ENCODE measurements at places on chromosomes 2 and 18.

- DNase-seq = no peak
Measured at GRCh38 chr18:31120594-31120993, 18.4 kb upstream of the DSC2 start.

- DNase-seq = no peak
Measured at GRCh38 chr2:99545604-99546003, 55.8 kb upstream of the REV1 start.

GRCh38 chr18:36442717-36443116 lies 145.2 kb downstream of the FHOD3 start:
- no peak for DNase-seq

DNA sequence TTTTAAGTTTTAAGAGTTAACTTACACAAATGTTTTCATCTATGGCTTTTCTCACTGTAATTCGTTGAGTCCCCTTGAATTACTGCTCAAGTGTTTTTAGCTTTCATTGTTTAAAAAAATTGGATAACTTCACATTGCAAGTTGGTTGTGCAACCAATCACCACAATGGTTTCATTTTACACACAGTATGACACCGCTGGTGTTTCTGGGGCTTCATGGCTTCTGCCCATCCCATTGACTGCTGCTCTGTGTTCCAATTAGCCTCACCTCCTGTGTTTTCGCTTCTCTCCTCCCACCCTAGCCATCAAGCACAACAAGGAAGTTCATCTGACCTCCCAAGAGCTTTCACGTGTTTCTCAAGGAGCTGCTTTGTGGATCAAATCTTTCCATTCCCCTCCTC lies 199.1 kb upstream of the CHAC2 start:
- DNase-seq = no peak

DNA sequence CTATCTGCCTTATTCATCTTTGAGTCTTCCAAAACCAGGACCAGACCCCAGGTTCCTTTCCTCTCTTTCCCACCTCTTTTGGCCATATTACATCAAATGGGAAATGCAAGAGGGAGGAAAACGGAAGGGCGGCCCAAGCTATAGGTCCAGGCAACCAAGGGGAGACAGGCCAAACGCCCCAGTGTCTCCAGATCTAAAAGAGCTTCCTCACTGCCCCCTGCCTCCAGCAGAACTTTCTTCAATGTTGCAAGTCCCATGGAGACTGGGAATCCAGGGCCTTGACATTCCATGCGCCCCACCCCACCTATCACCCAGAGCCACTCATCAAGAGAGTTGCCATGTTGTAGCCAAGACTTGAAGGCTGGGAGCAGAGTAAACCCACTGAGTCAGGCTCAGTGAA lies 15.4 kb downstream of the TNS1 start:
- DNase-seq = no peak

DNA sequence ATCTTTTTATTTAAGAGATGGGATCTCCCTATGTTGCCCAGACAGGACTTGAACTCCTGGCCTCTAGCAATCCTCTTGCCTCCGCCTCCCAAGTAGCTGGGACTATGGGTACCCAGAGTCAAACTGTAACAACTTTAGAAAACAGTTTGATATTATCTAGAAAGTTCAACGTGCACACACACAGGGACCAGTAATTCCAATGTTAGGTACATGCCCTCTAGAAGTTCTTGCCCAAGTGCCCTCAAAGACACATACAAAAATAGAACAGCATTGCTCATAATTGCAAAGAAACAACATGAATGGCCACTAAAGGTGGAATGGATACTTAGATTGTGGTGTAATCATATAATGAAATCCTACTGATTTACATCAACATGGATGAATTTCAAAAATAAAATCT lies 12.6 kb upstream of the LPIN2 start:
- DNase-seq = no peak

- no peak for DNase-seq
Measured at GRCh38 chr2:95012881-95013550, 12.5 kb upstream of the MAL start.

- no peak for DNase-seq
Measured at GRCh38 chr2:145807968-145808367, 1288.0 kb upstream of the ZEB2 start.

- peak; percentile 3 for DNase-seq
Measured at GRCh38 chr2:192159208-192159607, 35.5 kb downstream of the TMEFF2 start.

DNA sequence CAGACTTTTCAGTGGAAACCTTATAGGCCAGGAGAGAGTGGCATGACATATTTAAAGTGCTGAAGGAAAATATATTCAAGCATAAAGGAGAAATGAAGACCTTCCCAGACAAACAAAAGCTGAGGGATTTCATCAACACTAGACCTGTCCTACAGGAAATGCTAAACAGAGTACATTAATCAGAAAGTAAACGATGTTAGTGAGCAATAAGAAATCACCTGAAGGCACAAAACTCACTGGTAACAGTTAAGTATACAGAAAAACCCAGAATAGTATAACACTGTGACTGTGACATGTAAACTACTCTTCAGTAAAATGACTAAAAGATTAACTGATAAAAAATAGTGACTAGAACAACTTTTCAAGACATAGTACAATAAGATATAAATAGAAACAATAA lies 87.4 kb downstream of the ATP8B1 start:
- no peak for DNase-seq

DNA sequence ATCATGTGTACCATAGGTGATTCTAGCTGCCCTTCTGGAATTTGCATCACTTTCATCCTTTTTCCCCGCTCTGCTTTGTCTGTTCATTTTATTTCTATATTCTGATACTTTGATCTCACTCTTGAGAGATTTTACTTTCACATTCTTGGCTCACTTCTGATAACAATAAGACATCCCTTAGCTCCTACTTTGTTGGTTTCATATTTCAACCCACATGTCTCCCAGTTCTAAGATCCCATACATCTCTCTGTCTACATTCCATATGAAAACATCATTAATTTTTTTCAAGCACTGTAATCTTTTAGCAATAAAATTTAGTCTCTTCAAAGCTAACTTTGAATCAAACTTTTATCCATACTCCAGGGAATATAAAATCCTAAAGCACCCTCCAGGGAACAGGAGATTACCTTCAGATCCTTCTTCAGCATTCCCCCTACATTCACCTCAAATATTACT lies 75.6 kb downstream of the COL3A1 start:
- no peak for DNase-seq

GRCh38 chr18:79441420-79441819 lies 45.7 kb downstream of the NFATC1 start:
- DNase-seq = no peak

DNA sequence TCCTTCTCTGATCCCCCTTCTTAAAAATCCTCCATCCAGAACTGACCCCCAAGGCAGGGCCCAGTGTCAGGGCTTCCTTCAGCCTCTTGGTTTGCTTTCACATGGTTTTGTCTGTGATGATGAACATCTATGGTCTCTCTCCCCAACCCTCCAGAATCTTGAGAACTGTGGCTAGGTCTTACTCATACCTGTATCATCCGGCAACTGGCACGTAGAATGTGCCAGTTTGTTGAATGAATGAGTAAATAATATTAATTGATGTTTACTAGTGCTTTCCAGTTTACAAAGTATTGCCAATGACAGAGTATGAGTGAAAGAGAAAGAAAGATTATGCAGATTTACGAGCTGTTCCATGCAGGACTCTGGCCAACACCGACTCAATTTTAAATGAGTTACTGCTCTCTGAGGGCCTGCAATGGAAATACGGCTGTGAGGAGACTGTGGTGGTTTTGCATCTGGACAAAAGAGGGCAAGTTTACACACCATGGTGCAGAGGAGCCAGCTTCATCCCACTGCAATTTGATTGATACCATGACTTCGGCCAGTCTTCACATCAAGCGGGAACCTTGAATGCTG lies 29.9 kb upstream of the TRIB2 start:
- DNase-seq = no peak

GRCh38 chr2:130154773-130155765 lies 10.2 kb upstream of the CCDC74B start:
- DNase-seq = no peak

- no peak for DNase-seq
Measured at GRCh38 chr2:196617430-196617829, 22.1 kb upstream of the CCDC150 start.

DNA sequence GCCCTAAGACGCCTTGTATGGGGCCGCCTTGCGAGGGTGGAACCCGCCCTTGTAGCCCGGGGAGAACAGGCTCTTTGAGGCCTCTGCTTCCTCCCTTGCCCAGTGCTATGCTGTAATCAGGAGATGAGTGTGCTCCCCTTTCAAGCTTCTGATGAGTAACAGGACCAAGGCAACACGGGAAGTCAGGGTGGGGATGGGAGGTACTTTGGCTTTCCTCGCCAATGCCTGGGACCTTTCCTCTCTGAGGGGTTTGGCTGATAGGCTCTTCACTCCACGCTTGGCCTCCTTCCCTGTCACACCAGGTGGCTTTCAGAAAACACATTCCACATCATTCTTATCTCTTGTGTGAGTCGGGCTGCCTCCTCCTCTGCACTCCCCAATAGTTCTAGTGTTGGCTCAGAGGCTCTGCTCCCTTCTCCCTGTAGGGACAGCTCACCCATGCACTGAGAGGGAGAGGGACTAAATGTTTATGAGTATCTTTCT lies 223.7 kb upstream of the TRIB2 start:
- DNase-seq = peak; percentile 59

DNA sequence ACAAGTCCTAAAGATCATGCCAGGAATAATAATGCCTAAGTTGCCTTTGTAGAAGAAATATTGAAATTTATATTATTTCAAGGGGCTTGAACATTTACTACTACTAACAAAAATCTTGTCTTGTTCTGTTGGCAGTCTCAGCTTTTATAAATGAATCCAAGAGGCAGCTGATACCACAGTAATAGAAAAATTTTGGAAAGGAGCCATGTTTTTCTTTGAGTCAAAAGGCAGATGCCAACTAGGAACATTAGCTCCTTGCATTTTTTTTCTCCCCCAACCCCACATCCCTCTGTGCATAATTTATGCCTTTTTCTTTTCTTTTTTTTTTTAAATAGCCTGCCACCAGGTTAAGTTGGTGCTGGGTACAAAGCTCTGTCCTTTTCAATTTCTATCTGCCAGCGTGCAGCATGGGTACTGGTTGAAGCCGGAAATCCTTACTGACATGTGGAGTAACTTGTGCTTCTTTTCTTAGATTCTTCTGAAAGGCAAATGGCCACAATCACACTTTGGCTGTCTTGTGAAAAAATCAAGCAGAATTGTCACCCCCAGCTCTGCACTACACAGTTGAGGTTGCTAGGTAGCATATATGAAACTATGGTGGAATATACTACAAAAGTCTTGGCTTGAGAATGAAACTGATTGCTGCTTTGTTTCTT lies 98.8 kb downstream of the RHBDD1 start:
- no peak for DNase-seq

DNA sequence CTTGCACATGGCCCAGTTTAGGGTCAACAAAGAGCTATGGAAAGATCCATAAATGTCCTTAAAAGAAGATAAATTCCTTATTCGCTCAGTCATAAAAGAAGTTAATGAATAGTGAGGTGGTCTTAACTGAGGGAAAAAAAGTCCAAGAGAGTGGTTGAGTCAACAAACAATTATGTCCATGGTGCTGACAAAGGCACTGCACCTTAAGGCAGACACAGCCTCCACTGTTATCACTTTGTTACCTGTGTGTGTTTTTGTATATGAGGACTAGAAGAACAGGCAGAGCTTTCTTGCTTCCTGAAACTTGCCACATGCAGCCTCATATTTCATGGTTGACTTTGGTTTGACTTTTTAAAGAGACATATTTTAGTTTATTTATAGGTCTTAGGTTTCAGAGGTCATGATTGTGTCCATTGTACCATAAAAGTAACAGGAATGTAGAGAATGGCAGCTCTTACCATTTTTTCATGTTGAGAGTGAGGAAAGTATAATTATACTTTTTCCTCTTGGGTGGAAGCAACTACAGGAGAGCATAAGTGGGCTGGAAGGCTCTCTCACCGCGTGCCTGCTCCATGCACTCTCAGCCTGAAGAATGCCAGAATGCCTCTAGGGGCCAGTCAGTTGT lies 93.6 kb downstream of the XRCC5 start:
- DNase-seq = no peak

GRCh38 chr18:3485153-3486149 lies 35.5 kb downstream of the TGIF1 start:
- no peak for DNase-seq

GRCh38 chr2:191501561-191502168 lies 176.3 kb upstream of the NABP1 start:
- no peak for DNase-seq

- no peak for DNase-seq
Measured at GRCh38 chr2:164697688-164698461, 76.6 kb upstream of the GRB14 start.

- no peak for DNase-seq
Measured at GRCh38 chr2:119699016-119699606, 20.1 kb downstream of the TMEM177 start.

DNA sequence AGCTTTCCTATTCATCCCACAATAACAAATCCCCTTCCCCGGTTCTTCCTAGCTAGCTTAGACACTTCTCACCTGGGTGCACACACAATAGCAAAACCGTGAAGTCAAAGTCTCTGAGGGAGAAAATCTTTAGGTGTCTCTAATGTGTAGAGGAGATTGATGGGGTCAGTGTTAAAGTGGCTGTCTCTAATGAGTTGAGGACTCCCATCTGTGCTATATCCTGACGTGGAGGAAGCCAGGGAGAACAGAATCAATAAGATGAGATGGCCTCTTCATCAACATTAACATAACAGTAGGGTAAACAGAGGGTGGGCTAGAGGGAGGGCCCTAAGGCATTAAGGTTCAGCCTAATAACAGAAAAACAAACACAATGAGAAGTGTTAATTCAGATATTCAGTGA lies 120.4 kb downstream of the SLC5A7 start:
- DNase-seq = no peak

- DNase-seq = no peak
Measured at GRCh38 chr2:239290618-239291474, 110.0 kb downstream of the HDAC4 start.

GRCh38 chr18:63001861-63002260 lies 286.5 kb downstream of the PHLPP1 start:
- DNase-seq = no peak

GRCh38 chr2:235170536-235171521 lies 219.0 kb downstream of the SH3BP4 start:
- no peak for DNase-seq

DNA sequence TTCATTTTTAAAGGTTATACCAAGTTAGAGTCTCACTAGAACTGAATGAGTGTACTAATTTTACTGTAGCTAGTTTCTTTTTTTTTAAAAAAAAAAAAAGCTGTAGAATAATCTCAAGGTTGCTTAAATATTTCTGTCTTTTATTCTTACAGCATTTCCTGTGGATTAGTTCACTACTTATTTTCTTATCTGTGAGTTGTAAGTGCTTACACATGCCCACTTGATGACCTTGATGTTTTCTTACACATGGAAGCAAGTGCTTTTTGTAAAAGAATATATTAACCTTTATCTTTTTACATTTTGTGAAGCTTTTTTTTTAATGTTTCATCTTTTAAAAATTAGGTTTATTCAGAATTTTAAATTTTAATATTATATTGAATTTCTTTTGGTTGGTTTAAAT lies 57.8 kb downstream of the MSH2 start:
- DNase-seq = no peak

Measured in activated CD4-positive, alpha-beta T cell treated with anti-CD3 and anti-CD28 coated beads for 36 hours (primary cell).